ENCODE measurements at places on chromosomes 3 and 15. TPM values are rescaled to one million over a fixed set of nuclear protein-coding genes. Genes with fewer than 3 reads are reported as not detected.
A peak's percentile ranks its signal among the peaks of the same experiment; 100 is the strongest.

The DCLK3 gene
- total RNA-seq, result not detected

The SLC12A8 gene
- 9.4 TPM for total RNA-seq

The ADPRH gene
- total RNA-seq, result not detected

The TJP1 gene
- total RNA-seq, result 79.4 TPM

The TLR9 gene
- total RNA-seq, result not detected

The IGDCC3 gene
- not detected for total RNA-seq

The GHRL gene
- total RNA-seq, result 90.2 TPM

The GXYLT2 gene
- 0.58 TPM for total RNA-seq

The GP9 gene
- not detected for total RNA-seq

The NMNAT3 gene
- total RNA-seq, result 5.8 TPM

- DNase-seq, result peak; percentile 43
These were observed 141.6 kb upstream of the SLC2A2 start for GRCh38 chr3:171168086-171168485.

- no peak for DNase-seq
These were observed 20.9 kb downstream of the TBC1D21 start for GRCh38 chr15:73894133-73894814.

DNA sequence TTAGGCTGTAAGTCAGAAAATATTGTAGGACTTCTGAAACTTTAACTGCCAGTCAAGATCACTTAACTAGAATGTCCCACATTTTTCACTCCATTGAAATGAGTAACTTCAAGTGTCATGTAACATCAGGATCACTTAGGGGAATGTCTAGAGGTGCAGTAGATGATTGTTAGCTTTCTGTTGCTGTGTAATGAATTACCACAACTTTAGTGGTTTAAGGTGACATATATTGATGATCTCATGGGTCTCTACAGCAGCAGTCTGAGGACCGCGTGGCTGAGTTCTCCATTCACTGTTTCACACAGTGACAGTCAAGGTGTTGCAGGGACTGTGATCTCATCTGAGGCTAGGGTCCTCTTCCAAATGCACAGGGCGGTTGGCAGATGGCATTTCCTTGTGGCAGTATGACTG is 82.7 kb downstream of the SLC25A26 start:
- DNase-seq, result no peak

DNA sequence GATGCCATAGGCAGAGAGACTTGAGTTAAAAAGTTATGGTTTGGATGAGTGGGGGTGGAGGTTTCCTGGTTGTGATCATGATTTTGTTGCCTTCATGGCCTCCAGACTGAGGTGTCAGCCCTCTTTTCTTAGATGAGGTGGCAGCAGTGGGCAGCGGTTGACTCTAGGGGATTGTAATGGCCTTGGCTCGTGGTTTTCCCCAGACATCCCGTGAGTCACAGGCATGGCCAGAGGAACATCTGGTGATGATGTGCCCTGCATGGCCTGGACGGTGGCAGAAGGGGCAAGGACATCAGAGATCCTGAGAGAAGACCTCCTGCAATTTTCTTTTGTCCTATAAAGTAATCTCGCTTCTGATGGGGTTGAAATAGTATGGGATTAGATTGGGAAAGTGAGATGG is 12.4 kb downstream of the RETNLB start:
- no peak for DNase-seq

GRCh38 chr15:49830391-49830790 is 209.5 kb downstream of the DTWD1 start:
- DNase-seq, result no peak

- DNase-seq, result no peak
These were observed 598.5 kb downstream of the PDCD6IP start for GRCh38 chr3:34396956-34397355.

DNA sequence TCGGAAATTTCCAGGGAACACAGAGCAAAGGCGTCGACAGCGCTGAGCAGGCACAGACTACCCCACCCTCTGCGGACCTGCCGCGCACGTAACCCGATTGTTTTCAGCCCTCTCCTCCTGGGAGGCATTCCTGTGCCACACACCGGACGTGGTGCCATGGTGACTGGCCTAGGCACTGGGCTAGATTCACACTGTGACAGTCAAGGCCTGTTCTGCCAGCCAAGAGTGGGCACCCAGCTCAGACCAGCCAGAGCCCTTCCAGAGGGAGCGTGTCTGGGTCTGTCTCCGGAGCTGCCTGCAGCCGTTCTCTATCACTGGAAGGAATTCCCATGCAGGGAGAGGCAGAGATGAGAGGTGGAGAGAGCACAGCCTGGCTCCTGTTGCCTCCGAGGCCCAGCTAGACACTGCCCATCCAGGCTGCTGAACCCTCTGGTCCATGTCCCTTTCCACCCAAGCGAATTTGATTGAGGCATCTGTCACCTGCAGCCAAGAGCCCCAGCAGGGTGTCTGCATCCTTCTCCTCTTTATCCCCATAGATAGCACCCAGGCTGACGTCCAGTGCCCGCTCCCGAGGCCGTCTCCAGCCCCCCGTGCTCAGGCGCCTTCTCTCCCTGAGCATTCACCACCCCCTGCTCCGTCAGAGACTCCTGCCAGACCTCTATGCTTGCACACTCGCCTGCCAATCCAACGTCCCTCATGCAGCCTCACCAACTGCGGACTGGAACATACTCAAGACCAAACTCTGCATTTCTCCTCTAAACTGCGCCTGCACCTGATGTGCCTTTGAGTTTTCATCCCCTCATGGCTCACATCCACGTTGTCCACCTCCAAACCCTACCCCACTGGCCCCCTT is 267.5 kb downstream of the OCA2 start:
- no peak for DNase-seq

DNA sequence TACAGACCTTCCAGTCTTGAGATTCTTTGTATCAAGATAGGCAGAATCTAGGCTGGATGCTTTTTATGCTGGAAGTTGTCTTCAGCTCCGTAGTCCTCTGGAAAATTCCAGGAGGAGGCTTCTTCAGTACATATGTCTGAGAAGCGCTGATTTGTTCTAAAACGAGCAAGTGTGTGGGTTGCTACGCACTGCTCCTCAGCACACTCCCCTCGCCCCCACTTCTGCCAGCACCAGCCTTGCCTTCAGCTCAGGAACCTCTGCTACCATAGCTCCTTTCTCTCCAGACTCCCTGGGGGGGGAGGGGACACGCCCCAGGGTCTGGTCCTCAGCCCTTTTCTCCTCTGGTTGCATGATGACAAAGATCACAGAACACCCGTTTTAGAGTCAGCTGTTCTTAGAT is 75.5 kb upstream of the TRA2B start:
- no peak for DNase-seq

GRCh38 chr15:86355361-86355760 is 275.7 kb downstream of the AGBL1 start:
- DNase-seq, result no peak

DNA sequence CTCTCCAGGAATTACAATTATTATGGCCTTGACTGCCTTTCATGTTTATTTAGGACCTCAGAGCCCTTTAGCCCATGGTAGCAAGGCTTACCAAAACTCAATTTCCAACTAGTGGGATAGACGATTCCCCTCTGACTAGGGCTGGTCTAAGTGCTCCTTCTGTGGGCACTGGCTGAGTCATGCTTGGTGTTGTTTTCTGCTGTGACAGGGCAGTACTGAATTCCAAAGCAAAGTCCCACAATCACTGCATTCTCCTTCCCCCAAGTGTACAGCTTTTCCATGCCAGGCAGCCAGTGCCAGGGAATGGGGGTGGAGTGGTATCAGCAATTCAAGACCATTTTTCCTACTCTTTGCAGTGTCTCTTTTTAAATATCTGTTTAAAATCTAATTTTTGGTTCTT is 509.0 kb upstream of the NECTIN3 start:
- DNase-seq, result no peak

DNA sequence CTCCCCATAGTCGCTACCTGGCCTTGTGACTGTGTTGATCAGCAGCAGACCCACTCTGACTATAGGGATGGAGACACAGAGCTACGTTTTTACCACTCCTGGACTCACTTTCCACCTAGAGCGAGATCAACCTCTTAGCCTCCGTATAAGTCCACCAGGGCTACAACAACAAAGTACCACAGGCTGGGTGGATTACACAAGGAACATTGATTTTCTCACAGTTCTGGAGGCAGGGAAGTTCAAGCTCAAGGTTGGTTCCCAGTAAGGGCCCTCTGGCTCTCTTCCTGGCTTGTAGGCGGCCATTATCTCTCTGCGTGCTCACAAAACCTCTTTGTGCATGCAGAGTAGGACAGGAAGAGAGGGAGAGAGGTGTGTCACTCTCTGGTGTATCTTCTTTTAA is 330.4 kb upstream of the PROK2 start:
- DNase-seq, result no peak

DNA sequence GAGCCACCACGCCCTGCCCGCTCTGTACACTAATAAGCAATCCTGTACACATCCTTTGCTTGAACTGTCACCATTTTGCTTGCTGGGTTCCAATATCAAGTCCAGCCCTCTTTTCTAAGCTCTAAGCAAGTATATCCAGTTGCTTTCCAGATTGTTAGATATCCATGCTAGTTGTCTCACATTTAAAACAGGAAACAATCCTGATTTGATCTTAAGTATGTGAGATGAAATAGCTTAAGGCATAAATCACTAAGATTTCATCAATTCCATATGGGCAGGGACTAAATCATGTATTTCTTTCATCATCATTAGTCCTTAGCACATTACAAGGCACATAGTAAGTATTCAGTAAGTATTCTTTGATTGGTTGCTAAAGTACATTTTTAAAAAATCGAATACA is 16.2 kb downstream of the ATP11B start:
- no peak for DNase-seq

GRCh38 chr3:169818316-169818715 is 5.6 kb upstream of the LRRC34 start:
- no peak for DNase-seq

DNA sequence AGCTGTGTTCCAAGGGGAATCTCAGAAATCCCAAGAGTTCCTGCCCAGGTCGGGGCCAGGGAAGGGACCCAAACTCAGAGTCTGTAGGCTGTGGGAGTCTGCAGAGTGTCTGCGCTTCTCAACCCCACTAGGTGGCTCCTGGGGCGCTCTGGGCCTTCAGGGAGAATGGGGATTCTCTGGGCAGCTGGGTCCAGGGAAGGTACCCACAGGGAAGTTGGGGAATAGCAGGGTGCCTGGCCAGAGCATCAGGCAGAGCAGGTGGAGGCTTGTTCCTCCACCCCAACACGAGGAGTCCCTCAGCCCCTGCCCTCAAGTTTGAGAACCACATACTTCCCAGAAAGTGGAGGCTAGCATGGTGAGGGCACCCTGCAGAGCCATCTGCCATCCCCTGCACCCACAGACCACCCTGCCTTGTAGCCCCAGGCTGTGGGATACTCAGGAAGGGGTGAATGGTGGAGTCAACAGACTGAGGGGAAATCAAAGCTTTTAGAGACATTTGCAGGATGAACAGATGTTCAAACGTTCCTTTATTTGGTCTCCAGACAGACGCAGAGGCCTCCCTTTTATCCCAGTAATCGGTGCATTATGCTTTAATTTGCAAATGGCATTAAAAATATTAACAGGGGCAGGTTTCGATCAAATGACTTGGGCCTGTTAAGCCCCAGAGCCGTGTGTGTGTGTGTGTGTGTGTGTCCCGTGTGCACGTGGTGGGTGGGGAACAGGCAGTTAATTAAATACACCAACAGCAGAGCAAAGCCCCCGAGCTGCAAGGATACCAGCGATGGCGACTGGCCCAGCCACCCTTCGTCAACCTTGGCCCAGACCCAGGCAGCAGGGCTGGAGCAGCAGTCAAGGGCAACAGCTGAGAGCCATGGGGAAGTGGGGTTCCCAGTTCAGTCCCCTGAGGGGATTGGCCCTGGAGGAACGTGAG is 57.7 kb downstream of the DNAJB8 start:
- no peak for DNase-seq

- no peak for DNase-seq
These were observed 69.0 kb downstream of the LINGO1 start for GRCh38 chr15:77563623-77564156.

GRCh38 chr3:160869825-160870224 is 113.8 kb downstream of the PPM1L start:
- no peak for DNase-seq

- no peak for DNase-seq
These were observed 102.9 kb downstream of the LRRC49 start for GRCh38 chr15:70995383-70995970.

DNA sequence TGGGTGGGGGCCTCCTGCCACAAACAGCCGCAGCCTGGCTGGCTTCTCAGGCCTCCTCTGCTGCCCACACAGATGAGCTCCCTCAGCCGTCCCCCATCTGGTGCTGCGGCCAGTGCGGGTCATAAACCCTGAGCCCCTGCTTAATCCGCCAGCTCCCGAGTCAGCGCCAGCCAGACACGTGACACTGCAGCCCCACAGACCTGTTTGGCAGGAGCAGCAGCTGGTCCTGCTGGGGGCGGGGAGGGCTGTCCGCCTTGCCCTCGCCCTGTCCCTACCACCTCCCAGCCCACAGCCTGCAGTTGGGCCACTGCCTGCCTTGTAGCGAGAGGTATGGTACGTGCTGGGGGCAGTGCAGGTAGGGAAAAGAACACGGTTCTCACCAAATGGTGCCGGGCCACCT is 86.2 kb downstream of the IQSEC1 start:
- peak; percentile 71 for DNase-seq

DNA sequence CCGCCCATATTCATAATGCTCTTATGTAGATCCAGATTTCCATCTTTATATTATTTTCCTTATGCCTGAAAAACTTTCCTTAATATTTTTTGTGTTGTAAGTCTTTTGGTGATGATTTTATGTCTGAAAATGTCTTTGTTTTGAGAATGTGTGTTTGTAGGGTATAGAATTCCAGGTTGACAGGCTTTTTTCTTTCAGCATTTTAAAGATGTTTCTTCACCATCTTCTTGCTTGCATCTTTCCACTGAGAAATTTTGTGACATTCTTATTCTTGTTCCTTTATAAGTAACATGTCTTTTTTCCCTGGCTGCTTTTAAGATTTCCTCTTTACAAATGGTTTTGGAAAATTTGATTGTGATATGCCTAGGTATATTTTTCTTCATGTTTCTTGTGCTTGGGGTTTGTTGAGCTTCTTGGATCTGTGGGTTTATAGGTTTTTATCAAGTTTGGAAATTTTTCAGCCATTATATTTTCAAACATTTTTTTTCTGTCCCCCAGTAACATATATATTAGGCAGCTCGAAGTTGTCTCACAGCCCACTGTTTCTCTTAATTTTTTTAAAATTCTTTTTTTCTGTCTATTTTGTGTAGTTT is 27.1 kb upstream of the SLC22A13 start:
- DNase-seq, result no peak

DNA sequence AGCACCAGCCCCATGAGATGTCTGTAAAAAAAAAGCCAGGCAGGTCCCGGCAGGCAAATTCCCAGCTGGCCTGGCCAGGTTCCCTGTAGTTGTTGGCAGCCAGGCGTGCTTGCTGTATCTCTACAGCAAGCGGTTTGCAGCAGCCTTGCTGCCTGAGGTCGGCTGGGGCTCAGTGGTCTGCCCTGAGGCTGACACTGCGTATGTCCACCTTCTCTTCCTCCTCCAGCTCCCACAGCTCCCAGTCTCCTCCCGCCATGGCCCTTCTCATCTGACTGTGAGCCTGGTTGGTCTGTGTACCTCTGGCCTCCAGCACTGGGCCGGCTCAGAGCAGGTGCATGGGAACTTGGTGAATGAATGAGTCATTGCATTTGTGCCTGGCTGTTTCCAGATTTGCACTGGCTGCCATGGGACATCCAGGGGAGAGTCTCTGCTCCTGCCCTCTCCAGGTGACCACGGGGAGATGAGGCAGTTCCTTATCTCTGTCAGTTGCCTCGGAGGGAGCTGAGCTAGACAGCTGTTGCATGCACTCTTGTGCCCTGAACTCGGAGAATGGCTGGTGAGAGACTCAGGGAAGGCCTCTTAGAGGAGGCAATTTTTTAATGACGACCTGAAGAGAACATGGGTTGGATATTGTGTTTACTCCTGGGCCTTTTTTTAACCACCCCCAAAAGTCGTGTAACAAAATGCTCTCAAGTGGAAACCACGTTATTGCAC is 43.0 kb downstream of the SPSB4 start:
- peak; percentile 71 for DNase-seq

- no peak for DNase-seq
These were observed 106.3 kb downstream of the CADPS start for GRCh38 chr3:62768896-62769295.

Measured in stomach (tissue), 19 donors.